Left kidney (tissue), 8 donors: ENCODE measurements at places on chromosomes 4 and X.

DNA sequence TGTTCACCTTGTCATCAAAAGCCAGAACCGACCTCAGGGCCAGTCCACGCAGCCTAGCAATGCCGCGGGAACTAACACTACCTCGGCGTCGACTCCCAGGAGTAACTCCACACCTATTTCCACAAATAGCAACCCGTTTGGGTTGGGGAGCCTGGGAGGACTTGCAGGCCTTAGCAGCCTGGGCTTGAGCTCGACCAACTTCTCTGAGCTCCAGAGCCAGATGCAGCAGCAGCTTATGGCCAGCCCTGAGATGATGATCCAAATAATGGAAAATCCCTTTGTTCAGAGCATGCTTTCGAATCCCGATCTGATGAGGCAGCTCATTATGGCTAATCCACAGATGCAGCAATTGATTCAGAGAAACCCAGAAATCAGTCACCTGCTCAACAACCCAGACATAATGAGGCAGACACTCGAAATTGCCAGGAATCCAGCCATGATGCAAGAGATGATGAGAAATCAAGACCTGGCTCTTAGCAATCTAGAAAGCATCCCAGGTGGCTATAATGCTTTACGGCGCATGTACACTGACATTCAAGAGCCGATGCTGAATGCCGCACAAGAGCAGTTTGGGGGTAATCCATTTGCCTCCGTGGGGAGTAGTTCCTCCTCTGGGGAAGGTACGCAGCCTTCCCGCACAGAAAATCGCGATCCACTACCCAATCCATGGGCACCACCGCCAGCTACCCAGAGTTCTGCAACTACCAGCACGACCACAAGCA lies 898 bp downstream of the UBQLN2 start:
- DNase-seq: no peak

- no peak for DNase-seq
Measured at GRCh38 chr4:95231681-95232080, 317.1 kb downstream of the UNC5C start.

DNA sequence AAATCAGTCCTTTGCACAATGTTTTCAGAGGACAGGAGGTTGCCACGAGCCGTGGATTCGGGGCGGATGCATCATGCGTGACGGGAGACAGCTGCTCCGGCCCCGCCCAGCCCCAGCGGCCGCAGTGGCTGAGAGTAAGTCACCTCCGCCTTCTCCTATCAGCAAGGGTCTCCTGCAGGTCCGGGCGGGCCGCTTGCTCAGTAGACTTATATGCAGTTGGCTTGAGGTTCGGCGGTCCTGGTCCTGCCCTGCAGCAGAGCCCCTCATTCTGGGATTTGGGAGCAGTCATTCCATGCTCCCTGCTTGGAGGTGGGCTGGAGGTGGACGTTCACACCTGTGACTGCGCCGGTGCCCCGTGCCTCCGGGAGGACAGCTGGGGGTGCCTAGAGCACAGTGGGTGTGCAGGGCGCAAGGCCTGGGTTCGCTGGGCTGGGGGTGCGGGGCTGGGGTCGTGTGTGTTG lies 86.3 kb upstream of the ADRA2C start:
- DNase-seq: no peak

GRCh38 chrX:134294548-134294947 lies 57.6 kb downstream of the CCDC160 start:
- DNase-seq: no peak

DNA sequence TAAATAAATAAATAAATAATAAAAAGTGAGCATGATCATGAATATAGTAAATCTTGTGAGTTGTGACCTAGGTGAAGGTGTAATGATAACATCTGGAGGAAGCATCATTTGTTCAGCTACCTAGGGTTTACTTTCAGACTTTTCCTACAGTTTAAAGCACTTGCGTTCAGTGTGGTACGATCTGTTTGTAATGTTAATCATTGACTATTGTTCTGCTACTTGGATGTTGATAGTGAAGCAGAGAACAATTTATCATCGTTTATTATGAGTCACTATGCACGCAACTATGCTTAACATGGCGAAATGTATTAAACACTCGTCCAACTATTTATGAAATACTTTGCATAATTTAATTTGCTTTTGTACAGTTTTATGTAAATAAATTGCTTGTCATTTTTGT lies 426.2 kb downstream of the PCDH7 start:
- no peak for DNase-seq

- no peak for DNase-seq
Measured at GRCh38 chr4:76208005-76208765, 5.4 kb downstream of the SCARB2 start.

DNA sequence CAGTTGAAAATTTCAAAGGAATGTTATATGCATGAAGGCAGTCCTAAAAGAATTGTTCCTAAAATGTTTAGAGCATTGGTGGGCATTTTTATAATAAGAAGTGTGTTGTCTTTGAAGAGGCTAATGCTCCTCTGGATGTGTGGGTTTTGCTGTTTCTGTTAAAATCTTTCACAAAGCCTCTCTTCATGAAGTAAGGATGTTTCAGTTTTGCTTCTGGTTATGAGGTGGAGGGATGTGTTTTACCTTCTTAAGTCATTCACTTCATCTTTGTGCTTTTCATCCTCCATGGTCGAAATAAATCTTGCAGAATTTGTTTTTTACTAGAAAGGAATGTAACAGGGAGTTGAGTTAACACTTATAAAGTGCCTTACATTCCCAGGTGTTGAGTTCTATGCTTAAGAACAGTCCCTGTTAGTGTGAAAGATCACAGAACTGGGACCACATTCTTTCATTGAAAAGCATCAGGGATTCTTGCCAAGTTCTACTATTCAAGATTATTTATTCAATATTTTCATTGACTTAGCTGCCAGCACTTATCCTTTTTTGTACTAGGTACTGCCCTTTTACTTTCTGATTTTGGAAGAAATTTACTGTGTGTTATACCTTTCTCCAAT lies 21.1 kb downstream of the FHIP1A start:
- DNase-seq: no peak

- no peak for DNase-seq
Measured at GRCh38 chrX:46573331-46573891, at the start of gene CHST7. Gene CHST7 (plus strand): TSS chrX:46573765. CDS start chrX:46573932, 167 bp downstream.

- peak; percentile 37 for DNase-seq
Measured at GRCh38 chrX:2691543-2692220, 587 bp downstream of the CD99 start.

DNA sequence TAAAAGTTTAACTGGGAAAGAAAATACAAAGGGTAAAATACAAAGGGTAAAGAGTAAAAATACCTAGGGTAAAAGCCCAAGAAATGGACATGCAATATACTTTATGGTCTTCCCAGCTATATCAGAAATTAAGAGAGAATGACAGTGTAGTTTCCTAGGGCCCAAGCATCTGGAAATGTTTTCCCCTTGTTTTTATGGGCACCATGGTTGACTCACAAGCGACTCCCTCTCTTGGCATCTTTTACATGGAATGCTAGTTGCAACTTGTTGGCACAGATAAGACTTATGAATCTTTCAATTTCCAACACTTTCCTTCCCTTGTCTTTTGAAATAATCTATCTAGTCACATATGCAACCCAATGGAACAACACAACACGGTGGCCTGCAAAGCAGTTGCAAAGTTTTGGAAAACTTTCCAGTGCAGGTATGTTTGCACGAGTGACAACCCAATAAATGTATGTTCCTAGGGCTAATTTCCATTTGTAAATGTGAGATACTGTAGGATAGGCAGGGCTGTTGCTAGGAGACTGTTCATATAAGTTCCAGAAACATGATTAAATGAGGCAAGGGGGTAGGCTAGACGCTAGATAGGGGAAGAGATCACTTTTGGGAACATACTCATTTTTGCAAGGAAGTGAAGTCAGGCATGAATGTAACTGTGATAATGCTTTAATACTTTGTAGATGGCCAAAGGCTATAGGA lies 36.4 kb upstream of the CWH43 start:
- no peak for DNase-seq

DNA sequence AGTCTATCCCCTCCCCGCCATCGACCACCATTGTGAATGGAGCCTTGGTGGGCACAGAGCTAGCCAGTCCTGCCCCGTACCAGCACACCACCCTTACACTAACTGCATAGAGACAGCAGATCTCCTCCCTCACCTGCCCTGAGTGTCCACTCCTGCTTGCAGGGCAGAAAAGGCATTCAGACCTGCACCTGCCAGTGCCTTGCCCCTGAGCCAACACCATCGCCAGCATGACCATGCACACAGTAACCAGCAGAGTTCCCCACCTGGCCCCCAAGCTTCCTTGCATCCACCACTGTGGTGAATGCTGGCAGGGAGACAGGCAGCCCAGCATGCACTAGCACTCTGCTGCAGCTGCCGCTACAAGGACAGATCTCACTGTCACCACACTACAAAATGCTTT lies 397.1 kb downstream of the KLHL4 start:
- no peak for DNase-seq

- DNase-seq: no peak
Measured at GRCh38 chrX:26915064-26915463, 548.1 kb downstream of the PPP4R3C start.

DNA sequence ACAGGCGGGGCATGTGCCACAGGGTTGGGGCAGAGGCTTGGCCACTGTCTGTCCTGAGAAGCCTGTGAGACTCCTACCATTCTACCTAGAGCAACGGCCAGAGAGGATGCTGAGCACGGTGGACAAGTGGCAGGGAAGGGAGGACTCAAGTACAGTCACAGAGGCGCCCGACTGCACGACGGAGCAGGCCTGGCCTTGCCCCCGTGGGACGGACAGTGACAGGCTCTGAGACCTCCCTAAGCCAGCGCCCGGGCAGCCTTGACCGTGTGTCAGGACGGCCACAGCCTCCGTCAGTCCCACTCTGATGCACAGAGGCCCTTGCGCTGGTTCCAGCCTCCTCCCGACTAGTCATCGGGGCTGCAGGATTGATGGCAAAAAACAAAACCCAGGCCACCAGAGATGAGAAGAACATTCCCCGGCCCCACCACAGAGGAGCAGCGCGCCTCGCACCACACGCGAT lies 36.7 kb upstream of the MXD4 start:
- no peak for DNase-seq

DNA sequence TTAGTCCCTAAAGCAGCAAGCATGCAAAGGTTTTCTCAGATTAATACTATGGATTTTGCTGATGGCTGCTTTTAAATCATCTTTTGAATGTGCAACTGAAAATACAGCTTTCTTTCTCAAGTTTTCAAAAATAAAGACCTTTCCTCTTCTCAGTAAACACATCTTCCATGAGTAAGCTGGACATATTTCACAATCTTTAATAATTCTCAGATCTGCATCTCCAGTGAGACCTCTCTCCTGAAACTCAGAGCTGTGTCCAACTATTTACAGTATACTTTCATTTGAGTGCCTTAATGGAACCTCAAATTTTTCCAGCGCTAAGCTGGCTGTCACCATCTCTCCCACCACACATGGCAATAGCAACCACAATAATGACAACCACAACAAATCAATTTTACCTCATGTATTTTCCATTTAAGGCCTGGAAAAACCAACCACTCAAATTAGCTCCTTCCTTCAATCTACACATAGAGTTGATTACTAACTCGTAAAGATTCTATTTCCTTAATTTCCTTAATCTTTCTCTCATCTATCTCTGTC lies 192.4 kb upstream of the RPL34 start:
- DNase-seq: no peak

- DNase-seq: no peak
Measured at GRCh38 chr4:19437008-19437407, 814.7 kb upstream of the SLIT2 start.

GRCh38 chr4:7769396-7770223 lies 170.1 kb downstream of the AFAP1 start:
- DNase-seq: no peak

DNA sequence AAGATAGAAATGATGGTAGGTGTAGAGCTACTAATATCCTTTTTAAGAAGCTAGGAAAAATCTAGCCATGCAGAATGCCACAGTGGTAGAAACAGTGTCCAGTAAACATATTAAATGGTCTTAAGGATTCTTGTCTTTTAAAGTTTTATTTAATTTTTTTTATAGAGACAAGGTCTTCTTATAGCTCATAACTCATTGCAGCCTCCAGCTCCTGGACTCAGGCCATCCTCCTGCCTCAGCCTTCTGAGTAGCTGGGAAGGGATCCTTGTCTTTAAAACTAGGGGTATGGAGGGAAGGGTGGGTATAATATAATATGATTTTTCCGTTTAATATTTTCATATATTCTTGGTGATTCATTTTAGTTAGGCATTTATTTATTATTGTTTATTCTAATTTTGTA lies 3.8 kb downstream of the TMEM165 start:
- no peak for DNase-seq

GRCh38 chrX:108071578-108071977 lies 19.8 kb downstream of the PSMD10 start:
- no peak for DNase-seq

- DNase-seq: no peak
Measured at GRCh38 chrX:44400588-44400987, 57.1 kb upstream of the EFHC2 start.

DNA sequence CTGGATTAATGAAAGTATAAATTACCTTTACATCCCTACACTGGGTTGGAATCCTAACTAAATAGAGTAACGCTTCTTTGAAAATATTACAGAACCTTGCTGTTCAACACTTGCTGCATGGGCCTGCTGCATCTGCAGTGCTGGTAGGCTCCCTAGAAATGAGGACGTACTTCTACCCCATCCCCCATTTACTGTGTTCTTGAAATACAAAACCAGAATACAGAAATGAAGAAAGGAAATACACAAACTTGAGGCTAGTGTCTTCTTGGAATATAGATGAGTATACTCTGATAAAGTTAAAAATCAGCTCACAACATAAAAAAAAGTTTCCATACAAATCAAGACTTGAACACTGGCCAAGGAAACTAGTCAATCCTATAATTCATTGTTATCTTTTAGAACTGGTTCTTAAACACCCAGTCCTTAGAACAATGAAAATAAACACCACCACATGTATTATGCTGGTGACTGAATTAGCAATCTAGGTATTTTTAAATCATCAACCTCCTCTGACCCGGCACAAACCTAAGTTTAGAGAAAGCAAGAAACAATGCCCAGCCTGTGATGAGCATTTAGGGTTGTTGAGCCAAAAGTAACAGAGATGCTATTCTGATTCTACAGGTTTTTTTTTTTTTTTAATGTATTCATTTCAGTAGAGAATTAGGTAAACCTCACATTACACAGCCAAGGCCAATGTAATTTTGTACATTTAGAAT lies 49.7 kb downstream of the ATP8A1 start:
- no peak for DNase-seq

GRCh38 chrX:47648376-47648775 lies 2.0 kb downstream of the ELK1 start:
- DNase-seq: no peak

- DNase-seq: no peak
Measured at GRCh38 chr4:104501290-104501689, 6.6 kb upstream of the CXXC4 start.

GRCh38 chr4:56757261-56757746 lies 64.2 kb downstream of the SPINK2 start:
- no peak for DNase-seq
